ENCODE measurements at places on chromosomes 4 and X.

DNA sequence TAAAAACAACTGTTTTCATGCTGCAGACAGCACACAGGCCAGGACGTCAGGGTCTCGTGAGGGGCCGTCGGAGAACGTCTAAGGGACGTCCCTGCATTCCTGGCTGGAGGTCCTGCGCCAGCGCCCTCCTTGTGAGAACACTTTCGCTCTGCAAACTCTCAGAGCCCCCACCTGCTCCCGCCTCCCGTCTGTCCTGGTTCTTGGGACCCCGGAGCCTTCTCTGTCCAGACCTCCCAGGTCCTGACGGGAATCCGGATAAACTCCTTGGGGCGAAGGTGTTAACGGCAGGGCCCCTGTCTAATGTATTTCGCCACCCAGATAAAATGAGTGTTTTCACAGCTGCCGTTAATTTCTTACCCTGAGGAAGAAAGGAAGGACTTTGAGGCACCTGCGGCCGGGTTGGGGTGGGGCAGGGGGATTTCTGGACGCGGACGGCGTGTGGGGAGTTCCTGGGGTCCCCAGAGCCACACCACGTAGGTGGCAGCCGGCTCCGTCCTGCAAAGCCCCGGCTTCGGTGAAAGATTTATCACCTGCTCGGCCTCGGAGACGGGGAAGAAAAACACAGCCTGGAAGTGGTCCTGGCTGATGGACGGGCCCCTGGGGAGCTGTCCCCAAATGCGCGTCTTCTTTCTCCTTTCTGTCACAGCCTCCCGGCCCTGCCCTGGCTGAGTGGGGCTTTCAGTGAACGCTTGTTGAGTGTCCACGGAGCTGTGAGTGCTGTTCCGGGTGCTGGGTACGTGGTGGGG lies 35.1 kb upstream of the PPP2R3B start:
- no peak for DNase-seq

- no peak for DNase-seq
Observed at GRCh38 chr4:109049926-109050325, 252.5 kb downstream of the COL25A1 start.

DNA sequence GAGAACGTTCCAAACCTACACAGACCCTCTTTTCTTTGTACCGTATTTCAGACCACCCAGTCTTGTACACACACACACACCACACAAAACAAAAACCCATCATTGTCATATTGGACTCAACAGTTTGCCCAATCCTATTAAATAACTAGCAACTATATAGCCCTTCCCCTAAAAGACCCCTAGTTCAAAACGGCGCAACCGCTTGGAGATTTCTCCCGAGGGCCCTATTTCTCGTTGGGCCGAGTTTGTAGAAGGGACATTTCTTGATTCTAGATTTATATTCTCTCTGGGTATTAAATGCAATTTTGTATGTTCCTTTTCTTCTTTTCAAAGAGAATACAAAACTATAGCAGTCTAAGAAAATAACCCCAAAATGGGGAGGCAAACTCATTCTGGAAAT lies 547 bp upstream of the PDGFRA start:
- no peak for DNase-seq

DNA sequence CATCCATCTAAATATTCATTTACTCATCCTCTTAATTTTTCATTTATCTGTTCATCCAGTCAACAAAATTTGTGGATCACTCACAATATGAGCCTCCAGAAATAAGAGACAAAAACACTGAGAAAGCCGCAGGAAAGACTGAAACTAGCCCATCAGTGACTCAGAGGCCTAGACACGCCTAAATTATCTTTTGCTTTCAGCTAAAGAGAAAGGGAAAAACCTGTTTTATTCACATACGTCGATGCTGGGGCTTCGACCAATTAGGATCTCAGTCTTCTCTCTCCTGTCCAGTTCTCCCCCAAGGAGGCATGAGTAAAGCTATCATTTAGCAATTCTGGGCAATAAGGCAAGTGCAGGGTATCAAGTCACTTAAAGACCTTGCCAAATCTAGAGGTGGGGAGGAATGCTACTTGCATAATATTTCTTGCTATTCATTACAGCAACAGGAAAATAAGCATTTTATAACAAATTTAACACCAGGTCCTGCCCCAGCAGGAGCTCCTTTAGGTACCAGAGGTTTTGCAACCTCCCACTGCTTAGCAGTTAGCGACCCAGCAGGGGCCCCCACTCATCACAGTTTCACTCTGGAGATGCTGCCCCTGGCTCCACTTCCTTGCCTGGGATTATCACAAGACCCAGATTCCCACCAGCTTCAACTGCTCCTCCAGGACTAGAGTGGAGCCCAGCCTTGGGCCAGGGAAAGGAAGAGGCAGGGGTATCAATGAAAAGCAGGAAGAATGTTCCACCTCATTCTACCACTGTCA lies 30.1 kb upstream of the TMEM154 start:
- no peak for DNase-seq

GRCh38 chr4:185424905-185425646 lies 688 bp downstream of the UFSP2 start:
- no peak for DNase-seq

DNA sequence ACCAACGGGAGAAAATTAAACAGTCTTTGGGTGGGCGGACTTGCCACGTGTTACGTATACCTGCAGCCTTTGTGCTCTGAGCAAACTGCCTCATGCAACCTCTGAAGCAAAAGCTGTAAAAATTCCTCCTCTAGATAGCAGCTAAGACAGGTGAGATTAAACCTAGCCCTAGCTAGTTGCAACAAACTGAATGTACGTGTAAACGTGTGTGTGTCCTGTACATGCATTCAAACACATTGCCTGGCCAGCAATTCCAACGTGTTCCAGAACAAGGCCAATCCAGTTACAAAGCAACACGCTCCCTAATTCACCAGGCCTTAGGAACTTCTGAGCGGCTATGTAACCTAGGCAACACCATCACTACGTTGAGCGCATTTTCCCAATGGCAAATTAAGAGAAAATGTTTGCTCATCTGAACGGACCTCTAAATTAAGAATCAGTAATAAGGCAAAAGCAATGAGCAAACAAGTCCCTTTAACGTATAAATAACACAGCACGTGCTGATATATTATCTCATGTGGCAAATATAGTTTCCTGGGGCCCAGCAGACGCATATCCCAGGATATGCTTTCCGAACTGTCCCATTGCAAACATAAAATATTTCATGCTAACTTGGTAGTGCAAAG lies 792 bp downstream of the PPID start:
- no peak for DNase-seq

DNA sequence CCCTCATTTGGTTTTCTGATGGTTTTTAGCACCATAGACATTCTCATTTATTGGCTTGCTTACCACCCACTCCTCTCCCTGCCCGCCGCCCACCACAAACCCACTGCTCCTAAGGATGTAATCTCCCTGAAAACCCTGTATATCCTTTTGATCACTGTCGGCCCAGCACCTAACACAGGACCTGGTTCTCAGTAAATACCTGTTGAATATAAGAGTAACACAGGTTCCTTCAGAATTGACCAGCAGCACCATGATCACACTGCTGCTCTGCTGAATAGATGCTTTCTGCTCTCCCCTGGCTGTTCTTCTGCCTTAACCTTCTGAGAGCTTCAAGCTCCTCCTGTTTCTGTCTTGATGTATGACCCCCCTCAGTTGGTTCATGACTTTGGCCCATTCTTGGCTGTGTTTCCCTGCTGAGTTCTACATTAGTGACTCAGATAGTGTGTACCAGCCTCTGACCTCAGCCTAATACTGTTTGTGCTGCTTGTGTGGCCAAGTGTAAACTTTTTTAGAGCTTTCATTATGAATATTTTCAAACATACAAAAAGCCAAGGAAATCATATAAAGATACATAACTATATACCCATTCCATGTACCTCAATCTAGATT lies 265.3 kb downstream of the FRMPD4 start:
- no peak for DNase-seq

DNA sequence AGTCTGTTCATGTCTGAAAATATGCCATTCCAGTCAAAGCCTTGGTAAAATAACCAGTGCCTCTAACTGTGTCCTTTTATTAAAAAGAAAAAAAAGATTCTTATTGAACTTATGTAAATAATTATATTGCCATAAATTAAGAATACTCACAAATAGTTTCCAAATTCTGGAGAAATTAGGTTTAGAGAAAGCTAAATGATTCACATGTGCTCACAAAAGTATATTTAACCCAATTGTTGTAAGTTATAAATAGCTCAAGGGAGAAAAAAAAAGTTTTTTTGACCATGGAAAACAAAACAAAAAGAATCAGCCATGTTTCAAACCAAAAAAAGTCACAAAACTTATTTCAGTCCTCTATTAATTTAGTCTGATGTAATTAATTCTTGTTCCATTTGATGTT lies 25.3 kb upstream of the HERC6 start:
- DNase-seq, result no peak

GRCh38 chrX:274904-275475 lies 6.2 kb upstream of the PLCXD1 start:
- no peak for DNase-seq

DNA sequence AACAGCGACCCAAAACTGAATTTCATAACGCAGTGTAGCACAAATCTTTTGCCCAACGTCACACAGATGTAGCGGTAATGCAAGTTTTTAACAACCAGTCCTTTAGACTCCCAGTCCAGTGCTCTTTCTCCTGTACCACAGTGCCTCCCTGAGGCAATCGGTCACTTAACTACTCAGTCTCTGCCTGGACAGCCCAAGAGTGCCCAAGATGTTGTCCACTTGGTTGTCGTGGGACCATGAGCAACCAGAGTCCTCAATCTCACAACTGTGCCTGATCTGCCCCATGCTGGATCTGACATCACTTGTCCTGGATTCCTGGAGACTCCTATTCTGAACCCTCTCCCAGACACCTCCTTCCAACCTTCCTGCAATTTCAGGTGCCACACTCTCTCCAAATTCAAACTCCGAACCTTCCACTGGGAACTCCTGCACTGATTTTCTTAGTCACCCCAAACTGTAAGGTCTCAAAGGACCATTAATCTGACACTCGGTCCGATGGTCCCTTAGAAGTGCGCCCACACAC lies 702 bp downstream of the MMGT1 start:
- DNase-seq, result no peak

DNA sequence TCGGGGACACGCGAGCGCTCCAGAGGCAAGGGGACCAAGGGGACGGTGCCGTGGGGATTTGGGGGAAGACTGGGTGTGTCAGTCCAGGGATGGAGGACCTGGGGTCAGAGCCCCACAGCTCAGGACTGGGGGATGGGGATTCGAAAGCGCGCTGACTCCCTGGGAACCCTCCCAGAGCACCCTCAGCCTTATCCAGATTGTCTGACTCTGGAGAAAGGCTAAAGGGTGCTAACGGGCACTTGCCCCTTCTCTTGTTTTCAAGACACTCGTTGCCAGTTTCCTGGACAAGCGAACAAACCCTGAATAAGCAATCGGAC lies 1.1 kb downstream of the DOCK11 start:
- DNase-seq, result no peak

DNA sequence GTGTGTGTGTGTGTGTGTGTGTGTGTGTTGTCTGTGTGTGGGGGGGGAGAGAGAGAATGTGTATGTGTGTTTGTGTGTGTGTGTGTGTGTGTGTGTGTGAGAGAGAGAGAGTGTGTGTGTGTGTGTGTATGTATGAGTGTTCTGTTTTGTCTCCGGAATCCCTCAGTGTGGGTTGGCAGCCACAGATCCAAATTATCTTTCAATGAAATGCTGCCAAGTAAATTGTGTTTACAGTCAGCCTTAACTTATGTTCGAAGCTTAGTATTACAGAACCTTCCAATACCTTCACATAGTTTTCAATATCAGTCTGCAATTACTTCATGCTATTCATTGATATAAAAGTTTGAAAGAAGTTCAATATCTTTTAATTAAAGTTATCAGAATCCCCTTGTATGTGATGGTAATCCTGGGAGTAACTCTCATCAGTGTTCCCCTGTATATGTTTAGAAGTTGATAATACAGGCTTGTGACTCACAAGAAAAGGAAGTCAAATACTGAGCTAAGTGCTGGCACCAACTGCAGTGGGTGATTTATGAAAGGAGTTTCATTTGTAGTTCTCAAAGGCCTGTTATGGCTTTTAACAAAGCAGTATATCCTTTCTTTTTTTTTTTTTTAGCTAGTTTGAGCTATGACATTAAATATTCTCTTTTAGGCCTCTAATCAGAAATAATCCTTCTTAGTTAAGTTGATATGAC lies 51.6 kb upstream of the HTR2C start:
- no peak for DNase-seq

GRCh38 chr4:83605744-83606172 lies 69.8 kb downstream of the GPAT3 start:
- no peak for DNase-seq

DNA sequence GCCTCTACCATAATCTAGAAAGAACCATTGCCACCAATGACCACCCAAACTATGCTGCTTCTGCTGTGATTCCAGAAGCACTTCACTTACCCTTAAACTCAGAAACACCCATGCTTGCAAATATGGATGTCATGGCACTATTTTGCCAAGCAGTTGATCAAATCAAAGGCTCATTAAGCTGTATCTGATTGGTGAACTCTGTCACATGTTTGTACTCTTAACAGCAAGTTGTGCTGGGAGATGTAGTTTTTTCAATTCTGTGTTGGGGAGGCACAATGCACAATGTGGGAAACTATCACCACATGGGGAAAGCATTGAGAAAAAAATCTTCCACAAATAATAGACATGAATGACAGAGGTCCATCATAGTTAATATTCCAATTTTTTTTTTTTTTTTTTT lies 19.2 kb upstream of the SPCS3 start:
- DNase-seq, result no peak

DNA sequence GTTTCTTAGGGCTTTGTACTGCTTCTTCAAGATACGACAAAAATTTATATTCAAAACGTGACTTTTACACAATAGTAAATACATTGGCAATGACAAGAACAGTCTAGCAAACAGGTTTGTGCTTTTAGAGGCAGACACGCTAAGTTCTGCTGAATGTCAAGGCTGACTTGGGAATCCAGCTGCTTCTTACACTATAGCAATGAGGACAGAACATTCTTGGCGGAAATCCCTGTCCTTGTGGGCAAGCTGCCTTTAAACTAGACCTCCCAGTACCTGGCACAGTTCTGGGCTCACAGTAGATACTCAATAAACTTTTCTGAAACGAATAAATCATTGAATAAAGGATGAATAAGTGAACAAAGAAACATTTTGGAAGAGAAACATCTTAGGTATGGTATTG lies 148.2 kb downstream of the RASL11B start:
- no peak for DNase-seq

DNA sequence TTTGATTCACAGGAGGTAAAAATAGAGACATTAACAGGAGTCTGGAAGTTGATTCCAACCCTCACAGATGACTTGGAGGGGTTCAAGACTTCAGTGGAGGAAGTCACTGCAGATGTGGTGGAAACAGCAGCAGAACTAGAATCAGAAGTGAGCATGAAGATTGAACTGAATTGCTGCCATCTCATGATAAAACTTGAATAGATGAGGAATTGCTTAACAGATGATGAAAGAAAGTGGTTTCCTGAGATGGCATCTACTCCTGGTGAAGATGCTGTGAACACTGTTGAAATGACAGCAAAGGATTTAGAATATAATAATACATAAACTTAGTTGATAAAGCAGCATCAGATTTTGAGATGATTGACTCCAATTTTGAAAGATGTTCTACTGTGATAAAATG lies 76.5 kb downstream of the RELL1 start:
- DNase-seq, result no peak

DNA sequence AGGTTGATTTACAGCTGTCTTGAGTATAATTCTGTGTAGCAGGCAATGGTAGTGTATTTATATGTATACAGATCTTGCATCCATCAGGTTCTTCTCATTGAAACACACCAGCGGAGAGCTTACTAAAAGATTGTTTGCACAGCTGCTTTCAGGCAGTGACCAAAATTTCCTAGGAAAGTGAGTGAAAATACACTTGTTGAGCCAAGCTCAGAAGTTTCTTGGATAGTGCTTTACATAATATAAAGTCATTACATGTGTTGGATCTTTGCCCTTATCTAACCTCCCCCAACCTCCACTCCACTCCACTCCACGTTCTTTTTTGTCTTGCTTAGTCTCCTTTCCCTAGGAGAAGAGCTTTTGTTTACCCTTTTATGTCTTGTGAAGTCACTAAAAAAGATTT lies 34.1 kb downstream of the CNKSR2 start:
- no peak for DNase-seq

Data from stimulated activated CD4-positive, alpha-beta T cell treated with anti-CD3 and anti-CD28 coated beads, Interleukin-1b, Interleukin-23, amount 100 ng/mL, for 24 hours (primary cell).